ENCODE measurements at places on chromosomes 1 and 21.

GRCh38 chr1:8370046-8370881, 52.4 kb downstream of the SLC45A1 start:
- no peak for DNase-seq

- no peak for DNase-seq
Measured at GRCh38 chr21:15051644-15052458, 12.9 kb downstream of the NRIP1 start.

- DNase-seq: no peak
Measured at GRCh38 chr1:154845879-154846278, 24.2 kb downstream of the KCNN3 start.

- no peak for DNase-seq
Measured at GRCh38 chr1:167360120-167360519, 139.4 kb downstream of the POU2F1 start.

GRCh38 chr1:40439247-40439646, 11.0 kb upstream of the ZFP69B start:
- no peak for DNase-seq

- no peak for DNase-seq
Measured at GRCh38 chr1:66557157-66557556, 23.2 kb downstream of the SGIP1 start.

DNA sequence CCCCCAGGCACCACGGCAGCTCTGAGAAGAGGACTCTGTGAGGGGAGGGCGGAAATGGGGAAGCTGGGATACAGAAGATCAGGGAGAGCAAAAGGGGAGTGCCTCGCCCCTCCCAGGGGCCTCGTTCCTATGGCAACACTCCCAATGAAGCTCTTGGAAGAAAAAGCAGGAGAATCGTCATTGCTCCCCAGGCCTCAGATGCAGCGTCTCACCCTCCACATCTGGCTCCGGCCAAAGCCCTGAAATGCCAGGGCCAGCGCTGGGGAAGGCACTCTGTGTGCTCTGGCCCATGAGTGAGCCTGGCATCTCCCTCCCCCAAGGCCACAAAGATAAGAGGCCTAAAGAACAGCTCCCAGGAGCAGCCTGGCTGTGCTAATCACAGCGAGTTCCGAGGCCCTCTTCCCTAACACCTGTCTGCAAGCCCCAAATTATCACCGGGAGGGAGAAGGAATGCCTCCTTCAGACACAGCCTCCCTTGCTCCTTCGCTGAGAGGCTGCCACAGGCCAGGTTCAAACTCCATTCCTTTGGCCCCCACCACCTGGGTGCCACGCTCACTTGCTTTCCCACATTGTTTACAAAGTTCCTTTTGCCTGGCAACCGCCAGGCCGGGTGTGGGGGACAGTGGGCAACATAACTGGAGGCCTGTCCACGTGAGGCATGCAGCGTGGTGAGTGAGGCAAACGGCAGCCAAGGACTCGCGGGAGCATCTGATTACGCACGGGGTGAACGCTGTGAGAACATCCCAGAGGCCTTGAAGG, 27.8 kb downstream of the ECE1 start:
- DNase-seq: no peak

- no peak for DNase-seq
Measured at GRCh38 chr1:60091195-60091715, 17.7 kb upstream of the C1orf87 start.
